ENCODE measurements at places on chromosomes 5 and 9. TPM values are rescaled to one million over a fixed set of nuclear protein-coding genes. Genes with fewer than 3 reads are reported as not detected.

Gene ZNF462
- 129 TPM for total RNA-seq

Gene ORM2
- total RNA-seq, result not detected

Gene WDR38
- total RNA-seq, result not detected

Gene PDZD2
- 4.3 TPM for total RNA-seq

Gene GALT
- 48.8 TPM for total RNA-seq

Gene SGCD
- 4.0 TPM for total RNA-seq

Gene PCDHB6
- 0.80 TPM for total RNA-seq

Gene IL9
- total RNA-seq, result not detected

All from type B pancreatic cell (in vitro differentiated cells).